ENCODE measurements at places on chromosomes 11 and 22. TPM values are rescaled to one million over a fixed set of nuclear protein-coding genes. Genes with fewer than 3 reads are reported as not detected.

The IFITM2 gene
- total RNA-seq = 71.9 TPM

The PICK1 gene
- total RNA-seq = 7.4 TPM

The DEPDC7 gene
- total RNA-seq = 0.20 TPM

The PTPMT1 gene
- 57.1 TPM for total RNA-seq

The MS4A1 gene
- total RNA-seq = not detected

The CDKN1C gene
- total RNA-seq = 18.7 TPM

The CTSF gene
- 18.5 TPM for total RNA-seq

The SLC7A4 gene
- not detected for total RNA-seq

The HEPN1 gene
- 0.20 TPM for total RNA-seq

The APOA1 gene
- under 0.01 TPM for total RNA-seq

The WDR74 gene
- 75.4 TPM for total RNA-seq

The NAV2 gene
- total RNA-seq = 1.8 TPM

The SLC25A18 gene
- not detected for total RNA-seq

The PRR5L gene
- 3.0 TPM for total RNA-seq

The TREH gene
- total RNA-seq = not detected

The GDPD4 gene
- not detected for total RNA-seq

The OR5B2 gene
- not detected for total RNA-seq

The PANX3 gene
- total RNA-seq = not detected

The WBP2NL gene
- not detected for total RNA-seq

The DERL3 gene
- total RNA-seq = 0.40 TPM

The CRYBB2 gene
- not detected for total RNA-seq

The CDHR5 gene
- total RNA-seq = not detected

The SMTNL1 gene
- not detected for total RNA-seq

The RPL3 gene
- total RNA-seq = 2,451 TPM

The MISFA gene
- total RNA-seq = 0.22 TPM

Measured in lung microvascular endothelial cell (primary cell).